ENCODE measurements at places on chromosomes 1 and 21.

DNA sequence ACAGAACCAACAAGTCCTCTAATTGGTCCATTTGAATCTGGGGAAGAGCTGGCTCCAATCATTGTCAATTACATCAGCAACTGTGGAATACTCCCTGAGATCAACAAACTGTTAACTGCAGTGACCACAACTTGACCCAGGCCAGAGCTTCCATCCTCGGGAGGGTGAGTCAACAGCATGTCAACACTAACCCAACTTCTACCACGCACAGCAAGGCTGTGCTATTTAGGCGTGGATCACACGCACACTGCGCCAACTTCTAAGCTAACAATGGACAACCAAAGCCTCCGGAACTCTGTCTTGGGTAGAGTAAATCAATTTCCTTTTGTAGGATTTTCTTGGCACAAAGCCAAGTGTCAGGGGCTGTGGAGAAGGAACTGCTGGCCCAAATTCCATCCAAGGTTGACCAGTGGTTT is 30.4 kb downstream of the APP start:
- no peak for DNase-seq

GRCh38 chr1:149942885-149943284 is 6.2 kb upstream of the MTMR11 start:
- no peak for DNase-seq

DNA sequence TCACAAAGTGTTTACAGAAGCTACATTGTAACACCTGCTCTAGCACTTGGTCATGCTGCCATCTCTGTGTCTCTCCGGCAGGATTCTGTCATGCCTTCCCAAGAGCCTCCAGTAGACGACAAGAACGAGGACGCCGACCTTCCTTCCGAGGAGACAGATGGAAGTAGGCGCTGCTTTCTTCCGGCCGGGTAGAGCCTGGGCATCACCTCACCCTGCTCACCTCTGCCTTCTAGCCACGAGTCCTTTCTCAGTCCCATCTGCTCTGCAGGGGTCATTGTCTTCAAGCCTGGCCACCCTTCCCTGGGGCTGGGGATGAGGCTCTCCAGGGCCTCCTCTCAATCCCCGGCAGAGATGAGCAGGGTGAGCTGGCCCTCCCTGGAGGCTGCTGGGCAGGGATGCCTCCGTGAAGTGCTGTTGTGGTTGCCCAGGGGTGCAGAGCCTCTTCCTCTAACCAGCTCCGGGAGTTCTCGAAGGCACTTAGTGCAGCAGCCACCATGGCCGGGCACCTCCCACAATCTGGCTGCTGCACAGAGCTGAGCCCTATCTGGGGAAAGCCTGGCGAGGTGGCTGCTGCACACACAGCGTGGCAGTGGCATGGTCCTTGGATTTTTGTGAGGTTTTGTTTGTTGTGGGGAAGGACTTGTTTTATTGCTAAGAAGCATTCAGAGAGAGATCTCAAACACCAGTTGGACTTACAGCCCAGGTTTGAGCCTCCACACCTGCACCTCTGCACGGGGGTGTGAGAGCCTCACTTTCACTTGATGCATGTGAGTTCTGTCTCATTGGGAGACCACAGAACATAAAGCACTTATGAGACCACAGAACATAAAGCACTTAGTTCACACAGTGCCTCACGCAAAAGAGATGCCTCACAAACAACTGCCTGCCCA is 48.4 kb downstream of the FAAP20 start:
- no peak for DNase-seq

DNA sequence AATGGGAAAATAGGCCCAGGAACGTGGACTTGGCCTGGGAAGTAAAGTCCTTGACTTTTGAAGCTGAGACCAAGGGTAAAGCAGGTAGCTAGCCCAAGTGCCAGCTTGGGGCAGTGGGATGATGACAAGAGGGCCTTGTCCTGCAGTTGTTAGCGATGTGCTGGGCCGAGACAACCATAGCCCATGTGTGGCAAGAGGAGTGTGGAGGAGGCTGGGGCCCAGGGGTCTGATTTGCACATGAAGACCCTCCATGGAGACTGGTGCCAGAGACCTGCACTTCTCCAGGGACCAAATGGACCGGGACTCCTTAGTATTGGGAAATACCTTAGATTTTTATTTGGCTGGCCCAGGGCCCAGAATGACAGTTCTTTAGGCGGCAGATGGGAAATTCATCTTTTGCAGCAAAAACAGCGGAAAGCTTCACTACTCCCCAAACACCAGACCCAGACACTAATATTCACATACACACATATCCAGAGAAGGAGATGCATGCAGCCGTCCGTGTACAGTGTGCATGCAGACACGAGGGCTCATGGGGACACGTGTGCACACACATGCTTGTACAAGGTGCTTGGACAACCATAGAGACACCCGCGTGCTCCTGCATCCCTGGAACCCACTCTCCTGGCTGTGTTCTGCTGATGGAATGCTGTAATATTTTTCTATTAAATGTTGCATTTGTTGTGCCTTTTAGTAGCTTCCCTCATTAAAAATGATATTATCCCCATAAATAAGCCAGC is 78.1 kb upstream of the CSF3R start:
- DNase-seq = no peak

DNA sequence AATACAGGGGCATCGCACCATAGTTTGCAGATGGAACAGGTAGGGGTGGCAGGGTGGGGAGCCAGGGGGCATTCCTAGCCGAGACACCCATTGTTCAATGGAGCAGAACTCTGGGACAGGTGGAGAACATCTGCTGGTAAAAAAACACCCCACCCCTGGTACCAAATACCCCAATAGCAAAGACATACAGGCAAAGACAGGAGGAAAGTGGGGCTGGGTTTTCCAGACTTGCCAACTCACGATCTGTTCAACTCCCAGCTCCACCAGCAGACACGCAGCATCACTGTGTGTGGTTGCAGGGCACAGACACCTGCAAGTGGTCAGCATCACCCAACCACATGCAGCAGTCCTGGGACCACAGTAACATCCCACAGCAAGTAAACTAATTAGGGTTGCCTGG is 328 bp upstream of the KRTAP10-8 start:
- no peak for DNase-seq

GRCh38 chr1:234665975-234666605 is 56.1 kb upstream of the IRF2BP2 start:
- DNase-seq = no peak

DNA sequence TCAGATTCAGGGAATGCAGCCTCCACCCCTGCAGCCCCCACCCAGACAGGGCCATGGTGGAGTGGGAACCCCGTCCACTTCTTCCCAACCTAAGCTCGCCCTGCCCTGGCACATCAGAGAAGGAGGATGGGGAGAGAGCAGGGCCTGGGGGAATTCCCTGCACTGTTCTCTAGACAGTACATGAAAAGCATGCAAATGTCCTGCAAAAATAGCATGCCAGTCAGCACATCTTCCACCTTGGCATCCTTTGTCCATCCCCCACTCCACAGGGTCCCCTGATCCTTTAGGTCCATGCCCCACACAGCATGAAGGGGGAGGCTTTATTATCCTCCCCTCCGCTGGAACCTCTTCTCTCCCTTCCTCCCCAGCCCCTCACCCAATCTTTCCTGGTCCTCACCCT is 35.0 kb upstream of the RD3 start:
- DNase-seq = no peak

- no peak for DNase-seq
Measured at GRCh38 chr1:115807723-115808122, 33.2 kb downstream of the NHLH2 start.

DNA sequence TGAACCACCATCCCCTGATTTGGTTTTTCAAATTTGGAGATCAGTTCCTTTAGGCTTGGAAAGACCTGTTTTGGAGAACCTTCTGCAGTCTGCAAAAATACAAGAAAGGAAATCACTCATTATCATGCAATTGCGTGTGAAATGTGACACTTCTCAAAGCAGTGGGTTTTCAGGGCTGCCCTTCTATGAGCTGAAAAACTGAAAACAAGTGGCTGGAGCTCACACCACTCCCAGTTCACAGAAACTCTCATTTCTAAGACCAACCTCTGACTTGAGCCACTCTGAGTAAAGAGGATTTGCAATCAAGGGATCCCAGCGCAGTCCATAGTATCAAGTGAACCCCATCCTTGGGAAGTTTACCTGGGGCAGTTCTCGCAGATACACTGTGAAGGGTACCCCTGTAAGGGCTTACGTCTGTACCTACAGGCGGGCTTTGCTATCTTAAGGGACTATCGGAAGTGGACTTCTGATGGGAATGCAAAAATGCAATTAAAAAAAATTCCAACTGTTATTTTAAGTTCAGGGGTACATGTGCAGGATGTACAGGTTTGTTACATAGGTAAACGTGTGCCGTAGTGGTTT is 12.8 kb downstream of the SH2D1B start:
- no peak for DNase-seq

- DNase-seq = no peak
Measured at GRCh38 chr1:27865821-27866220, 6.5 kb upstream of the THEMIS2 start.

DNA sequence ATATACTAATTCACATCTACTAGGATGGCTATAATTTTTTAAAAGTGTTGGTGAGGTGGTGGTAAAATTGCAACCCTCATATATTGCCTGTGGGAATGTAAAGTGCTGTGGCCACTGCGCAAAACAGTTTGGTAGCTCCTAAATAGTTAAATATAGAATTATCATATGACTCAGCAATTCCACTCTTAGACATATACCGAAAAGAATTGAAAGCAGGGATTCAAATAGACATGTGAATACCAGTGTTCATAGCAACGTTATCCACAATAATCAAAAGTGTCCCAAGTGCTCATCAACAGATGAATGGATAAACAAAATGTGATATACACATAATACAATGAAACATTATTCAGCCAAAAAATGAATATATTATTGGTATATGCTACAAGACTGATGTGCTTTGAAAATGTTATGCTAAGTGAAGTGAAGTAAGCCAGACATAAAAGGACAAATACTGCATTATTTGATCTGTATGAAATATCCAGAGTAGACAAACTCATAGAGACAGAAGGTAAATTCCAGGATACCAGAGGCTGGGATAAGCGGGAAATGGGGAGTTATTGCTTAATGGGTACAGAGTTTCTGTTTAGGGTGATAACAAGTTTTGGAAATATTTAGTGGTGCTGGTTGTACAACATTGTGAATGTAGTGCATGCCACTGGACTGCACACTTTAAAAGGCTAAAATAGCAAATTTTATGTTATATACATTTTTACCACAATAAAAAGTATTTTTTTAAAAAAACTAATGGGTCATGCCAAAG is 342.5 kb downstream of the SEC16B start:
- no peak for DNase-seq

DNA sequence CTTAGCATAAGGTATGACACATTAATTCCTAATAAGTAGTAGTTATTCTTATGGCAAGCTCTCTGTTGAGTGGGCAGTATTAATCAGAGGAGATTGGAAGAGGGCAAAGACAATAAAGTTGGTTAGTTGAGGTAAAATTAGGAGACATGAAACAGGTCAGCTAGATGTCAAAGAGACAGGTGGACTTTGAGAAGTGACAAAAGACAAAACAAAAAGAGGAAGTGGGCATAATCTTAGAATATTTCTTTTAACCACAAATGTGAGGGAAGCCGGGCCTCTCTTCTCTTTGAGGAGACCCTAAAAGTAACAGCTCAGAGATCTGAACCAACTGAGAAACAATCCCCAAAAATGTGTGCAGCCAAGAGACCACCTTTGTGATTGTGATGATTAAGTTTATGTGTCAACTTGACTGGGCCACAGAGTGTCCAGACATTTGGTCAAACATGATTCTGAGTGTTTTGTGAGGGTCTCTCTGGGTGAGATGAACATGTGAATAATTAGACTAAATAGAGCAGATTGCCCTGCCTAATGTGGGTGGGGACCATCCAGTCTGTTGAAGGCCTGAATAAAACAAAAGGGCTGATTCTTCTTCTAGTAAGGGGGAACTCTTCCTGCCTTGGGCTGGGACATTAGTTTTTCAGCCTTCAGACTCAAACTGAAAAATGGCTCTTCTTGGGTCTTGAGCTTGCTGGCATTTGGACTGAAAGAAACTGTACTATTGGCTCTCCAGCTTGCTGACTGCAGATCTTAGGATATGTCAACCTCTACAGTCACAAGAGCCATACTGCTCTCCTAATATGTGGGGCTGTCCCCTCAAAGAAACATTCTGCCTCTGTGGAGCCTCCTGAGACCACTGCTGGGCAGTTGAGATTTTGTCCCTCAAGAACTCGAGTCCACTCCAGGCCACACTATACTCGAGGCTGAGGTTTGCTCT is 40.0 kb downstream of the FCRL5 start:
- no peak for DNase-seq

- DNase-seq = no peak
Measured at GRCh38 chr1:92126088-92126487, 45.9 kb downstream of the BTBD8 start.
